Fibroblast of villous mesenchyme (primary cell): ENCODE measurements at places on chromosomes 3 and 15. TPM values are rescaled to one million over a fixed set of nuclear protein-coding genes. Genes with fewer than 3 reads are reported as not detected.

Gene PP2D1
- total RNA-seq: not detected in 2 replicates

Gene ZNF80
- total RNA-seq: under 0.01 TPM in 1 of 2 replicates, not detected in the other

Gene P2RY13
- total RNA-seq: not detected in 2 replicates

Gene GOLGA8M
- under 0.01 and 1.3 TPM in 2 replicates for total RNA-seq
